ENCODE measurements at places on chromosomes 4 and X.

DNA sequence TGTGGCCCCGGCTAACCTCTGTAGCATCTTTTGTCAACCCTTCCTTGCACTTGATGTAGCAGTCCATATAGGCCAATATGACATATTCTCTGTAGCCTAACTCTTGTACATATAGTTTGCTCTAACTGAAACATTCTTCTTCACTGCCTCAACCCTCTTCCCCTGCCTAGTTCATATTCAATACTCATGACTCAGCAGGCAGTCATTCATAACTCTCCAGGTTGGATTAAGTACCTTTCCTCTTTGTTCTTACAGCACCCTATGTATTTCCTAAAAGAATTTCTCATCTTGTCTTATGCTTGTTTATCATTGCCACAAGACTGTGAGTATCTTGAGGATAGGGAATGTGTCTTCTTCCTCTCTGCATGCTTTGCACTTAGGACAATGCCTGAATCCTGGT lies 76.9 kb downstream of the TMLHE start:
- no peak for DNase-seq

DNA sequence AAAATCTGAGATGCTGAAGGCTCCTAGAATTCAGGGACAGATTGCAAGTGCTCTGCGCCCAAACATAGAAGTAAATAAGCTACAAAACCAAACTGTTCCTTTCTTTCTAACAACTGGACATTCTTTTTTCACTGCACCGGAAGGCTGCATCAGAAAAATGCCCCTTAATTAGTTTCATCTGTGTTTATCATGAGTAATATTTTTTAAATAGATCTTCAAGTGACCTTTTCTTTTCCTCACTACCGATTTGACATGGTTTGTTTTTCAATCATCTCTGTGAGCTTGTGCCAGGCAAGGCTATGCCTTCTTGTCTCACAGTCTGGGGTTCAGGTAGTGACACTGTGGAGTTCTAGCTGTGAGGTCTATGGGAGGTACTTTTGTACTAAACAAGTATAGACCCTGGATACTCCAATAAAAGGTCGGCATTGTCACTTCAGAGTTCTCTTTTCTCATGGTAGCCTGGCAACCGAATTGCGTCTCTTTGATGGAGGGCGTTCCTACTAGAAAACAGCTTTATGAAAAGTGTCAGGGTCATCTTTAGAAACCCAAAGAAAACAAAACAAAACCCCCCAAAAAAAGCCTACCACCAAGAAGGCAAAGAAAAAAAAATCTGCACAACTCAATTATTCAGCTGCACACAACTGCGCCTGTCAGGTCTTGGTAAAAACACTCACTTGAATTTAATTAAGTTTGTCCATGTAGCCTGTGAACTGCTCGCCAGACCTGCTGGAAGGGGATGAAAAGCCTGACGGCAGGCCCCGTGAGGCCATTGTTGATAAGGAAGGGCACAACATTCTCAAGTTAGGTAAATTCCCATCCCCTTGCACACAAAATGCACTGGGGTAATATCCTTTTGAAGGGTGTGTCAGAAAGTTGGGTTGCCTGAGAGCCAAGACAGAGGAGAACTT lies 22.8 kb upstream of the ADAMTS3 start:
- DNase-seq, result no peak

DNA sequence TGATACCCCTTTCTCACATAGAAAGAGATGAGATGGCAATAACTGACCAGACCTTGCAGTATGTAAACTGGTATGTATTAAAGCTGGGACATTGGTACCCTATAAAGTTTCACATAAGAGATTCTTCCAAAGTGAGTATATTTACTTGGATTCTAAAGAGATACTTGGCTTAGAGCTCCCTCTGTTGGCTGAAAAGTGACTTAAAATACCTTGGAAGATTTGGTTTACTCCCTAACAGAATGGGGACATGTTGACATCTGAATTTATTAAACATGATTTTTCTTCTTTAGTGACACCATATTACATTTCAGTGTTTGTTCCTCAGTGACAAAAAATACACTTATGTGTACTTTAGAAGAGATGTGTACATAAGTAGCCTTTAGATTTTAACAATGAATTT lies 47.9 kb upstream of the RGN start:
- DNase-seq, result no peak

DNA sequence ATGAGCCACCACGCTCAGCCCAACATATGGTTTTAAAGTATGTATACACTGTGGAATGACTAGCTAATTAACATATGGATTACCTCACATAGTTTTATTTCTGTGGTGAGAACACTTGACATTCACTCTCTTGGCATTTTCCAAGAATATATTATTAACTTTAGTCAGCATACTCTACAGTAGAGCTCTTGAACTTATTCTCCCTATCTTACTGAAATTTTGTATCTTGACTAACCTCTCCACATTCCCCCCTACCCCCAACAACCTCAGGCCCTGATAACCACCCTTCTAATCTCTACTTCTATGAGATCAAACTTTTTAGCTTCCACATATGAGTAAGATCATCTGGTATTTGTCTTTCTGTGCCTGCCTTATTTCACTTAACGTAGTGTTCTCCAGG lies 38.6 kb upstream of the AGA start:
- no peak for DNase-seq

- DNase-seq, result peak; percentile 67
These were observed 511 bp downstream of the PPM1K start for GRCh38 chr4:88283661-88284438.

DNA sequence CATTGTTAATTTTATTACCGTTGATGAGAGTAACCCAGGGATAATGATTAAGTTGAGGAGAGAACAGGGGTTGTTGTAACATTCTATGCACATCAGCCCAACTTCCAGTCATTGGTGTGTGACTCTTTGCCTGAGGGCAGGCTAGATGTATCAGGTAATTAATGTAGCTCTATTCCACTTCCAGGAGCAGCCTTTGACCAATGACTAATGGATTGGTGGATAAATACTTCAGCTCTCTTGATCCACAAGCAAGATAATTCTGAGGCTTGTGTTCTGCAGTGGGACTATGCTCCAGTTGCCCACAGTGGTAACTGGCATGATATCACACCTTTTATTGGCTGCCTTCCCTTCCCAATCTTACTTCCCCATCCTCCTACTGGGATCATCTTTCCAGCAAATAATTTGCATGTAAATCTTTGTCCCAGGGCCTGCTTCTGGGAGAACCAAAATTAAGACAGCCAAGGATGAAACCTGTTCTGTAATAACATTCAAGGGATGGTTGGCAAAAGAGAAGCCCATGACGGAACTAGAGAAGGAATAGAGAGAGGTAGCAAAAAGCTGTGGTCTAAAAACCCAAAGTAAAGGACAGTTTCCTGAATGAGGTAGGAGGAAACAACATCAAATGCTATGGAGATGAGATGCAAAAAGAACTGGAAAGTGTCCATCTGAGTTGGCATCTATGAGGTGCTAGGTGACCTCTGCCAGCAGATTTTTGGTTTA lies 241.4 kb upstream of the RPS6KA3 start:
- DNase-seq, result no peak

- DNase-seq, result no peak
These were observed 126.5 kb downstream of the PTPN13 start for GRCh38 chr4:86720508-86721068.

GRCh38 chr4:14871676-14872430 lies 130.4 kb upstream of the CPEB2 start:
- DNase-seq, result no peak

GRCh38 chr4:77104791-77105540 lies 29.2 kb upstream of the CCNI start:
- DNase-seq, result peak; percentile 50

- DNase-seq, result peak; percentile 83
These were observed at the start of gene ATP6AP1 for GRCh38 chrX:154428176-154429171. Gene ATP6AP1 (plus strand): TSS chrX:154428677. CDS start chrX:154428693, 16 bp downstream.

- DNase-seq, result no peak
These were observed 162.0 kb upstream of the EOLA2 start for GRCh38 chrX:150100261-150100660.
